ENCODE measurements at places on chromosomes 16 and 17. TPM values are rescaled to one million over a fixed set of nuclear protein-coding genes. Genes with fewer than 3 reads are reported as not detected.

The DYNLRB2 gene
- not detected for total RNA-seq

The ZG16 gene
- not detected for total RNA-seq

The ZNF652 gene
- total RNA-seq: 18.2 TPM

The KRTAP4-6 gene
- total RNA-seq: not detected

The CD300LG gene
- total RNA-seq: not detected

The CCL22 gene
- not detected for total RNA-seq

The TRAF4 gene
- 27.9 TPM for total RNA-seq

The ASGR1 gene
- 0.85 TPM for total RNA-seq

The OSGIN1 gene
- 3.1 TPM for total RNA-seq

The NDRG4 gene
- 9.2 TPM for total RNA-seq

The GSDMA gene
- not detected for total RNA-seq

The TNFRSF13B gene
- not detected for total RNA-seq

The SEC14L5 gene
- 0.47 TPM for total RNA-seq

The DHODH gene
- 5.8 TPM for total RNA-seq

The KRT32 gene
- total RNA-seq: not detected

The ZPBP2 gene
- total RNA-seq: not detected

The KRTAP4-3 gene
- total RNA-seq: not detected

The PCTP gene
- total RNA-seq: 6.5 TPM

The ABCA8 gene
- 58.8 TPM for total RNA-seq

The OR2C1 gene
- total RNA-seq: not detected

The SLC52A1 gene
- not detected for total RNA-seq

The CRISPLD2 gene
- 68.6 TPM for total RNA-seq

All from pericardium fibroblast (primary cell).